ENCODE measurements at places on chromosomes 2 and 18. TPM values are rescaled to one million over a fixed set of nuclear protein-coding genes. Genes with fewer than 3 reads are reported as not detected.

Gene AKAIN1
- total RNA-seq: not detected

Gene PASK
- 54.0 TPM for total RNA-seq

Gene CLEC4F
- total RNA-seq: 0.79 TPM

DNA sequence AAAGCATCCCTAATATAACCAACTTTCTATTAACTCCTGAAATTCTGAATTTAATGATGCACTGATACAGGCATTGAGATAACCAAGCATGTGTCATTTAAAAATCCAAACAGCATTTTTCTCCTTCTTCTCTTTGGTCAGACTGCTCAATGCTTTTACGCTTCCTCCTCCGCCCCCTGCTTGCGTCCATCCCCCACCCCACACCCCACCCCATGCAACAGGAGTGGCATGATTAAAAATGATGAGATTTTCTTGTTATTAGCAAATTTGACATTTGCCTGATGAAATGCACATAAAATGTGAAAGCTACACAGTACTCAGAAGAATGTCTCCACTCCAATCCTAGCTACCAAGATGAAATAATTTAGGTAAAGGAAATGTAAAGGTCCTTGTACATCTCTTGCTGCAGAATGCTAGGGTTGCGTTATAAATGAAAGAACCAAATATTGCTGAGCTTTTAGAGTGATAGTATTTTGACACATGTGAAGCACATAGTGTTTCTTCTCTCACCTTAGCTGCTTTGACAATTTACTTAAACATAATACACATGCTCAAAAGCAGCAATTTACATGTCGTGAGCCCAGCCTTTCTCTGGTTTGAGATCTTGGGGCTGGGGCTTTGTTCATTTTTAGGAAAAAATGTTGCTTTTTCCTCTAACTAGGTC lies 263.8 kb downstream of the MEIS1 start:
- DNase-seq: no peak

DNA sequence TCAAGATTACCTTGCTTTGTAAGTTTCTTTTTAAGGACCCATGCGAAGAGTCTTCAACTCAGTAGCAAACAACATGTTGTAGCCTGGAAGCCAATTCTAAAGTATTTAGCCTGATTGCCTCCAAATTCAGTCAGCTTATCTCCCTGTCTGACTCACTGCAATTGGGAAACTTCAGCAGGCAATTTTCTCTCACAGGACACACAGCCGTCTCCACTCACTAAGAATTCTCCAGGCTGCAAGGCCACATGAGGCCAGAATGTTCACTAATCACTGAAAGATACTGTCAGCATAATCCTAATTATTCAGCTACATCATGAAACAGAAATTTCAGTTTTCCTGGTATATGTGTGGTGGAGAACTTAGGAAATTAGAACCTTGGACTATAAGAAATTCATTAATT lies 78.1 kb upstream of the PDE1A start:
- no peak for DNase-seq

DNA sequence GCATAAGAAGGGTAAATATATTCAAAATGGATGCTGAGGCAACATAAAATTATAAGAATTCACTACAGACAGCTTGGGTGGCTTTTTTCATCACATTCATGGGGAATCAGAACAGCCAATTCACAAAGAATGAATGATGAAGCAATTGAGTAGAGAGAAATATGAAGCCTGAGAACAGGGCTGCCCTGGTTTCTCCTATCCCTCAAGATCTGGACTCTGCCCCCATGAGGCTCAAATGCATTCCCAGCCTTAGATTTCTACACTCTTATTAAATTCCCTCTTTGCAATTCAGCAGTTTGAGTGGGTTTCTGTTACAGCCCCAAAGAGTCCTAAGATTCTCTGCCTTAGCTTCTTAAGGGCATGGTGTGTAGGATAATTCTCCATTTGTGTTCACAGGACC lies 172.5 kb downstream of the MAIP1 start:
- no peak for DNase-seq
